ENCODE measurements at places on chromosomes 13 and 19.

GRCh38 chr13:51556740-51557139 is 27.5 kb upstream of the WDFY2 start:
- DNase-seq: no peak

- no peak for DNase-seq
Observed at GRCh38 chr13:36807616-36808015, 11.4 kb upstream of the RFXAP start.

DNA sequence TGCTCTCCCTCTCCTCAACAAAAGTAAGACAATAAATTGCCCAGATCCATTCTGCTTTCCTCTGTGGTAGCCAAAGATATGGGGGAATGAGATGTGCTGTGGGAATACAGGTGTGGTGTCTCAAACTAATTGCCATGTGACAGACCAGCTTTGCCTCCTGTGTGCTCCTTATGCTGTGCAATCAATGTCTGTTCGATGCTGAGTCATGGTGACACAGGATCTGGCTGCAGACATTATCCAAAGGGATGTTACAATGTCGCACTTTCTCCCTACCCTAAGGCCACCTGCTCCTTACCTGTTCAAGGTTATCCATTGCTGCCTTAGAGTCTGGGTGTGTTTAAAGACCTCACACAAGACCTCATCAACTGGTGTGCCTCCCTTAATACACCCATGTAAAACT is 32.5 kb downstream of the FGF14 start:
- no peak for DNase-seq

- no peak for DNase-seq
Observed at GRCh38 chr13:113769106-113769505, 10.1 kb downstream of the TMEM255B start.

DNA sequence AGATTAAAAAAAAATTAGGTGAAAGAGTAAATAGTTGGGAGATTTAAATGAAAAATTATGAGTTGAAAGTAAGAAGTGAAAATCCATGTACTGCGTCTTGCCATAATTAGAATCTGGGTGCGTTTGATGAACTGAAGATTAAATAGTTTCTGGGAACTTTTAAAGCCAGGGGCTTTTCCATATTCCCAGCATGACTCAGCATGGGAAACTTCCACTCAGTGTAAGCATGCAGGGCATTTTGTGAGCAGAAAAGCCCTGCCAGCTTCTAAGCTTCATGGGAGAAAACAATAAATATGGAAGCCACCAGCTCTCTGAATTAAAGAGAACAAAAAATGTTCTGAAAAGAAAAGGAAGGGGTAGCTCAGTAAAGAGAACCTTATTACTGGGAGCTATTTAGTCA is 62.0 kb upstream of the EDNRB start:
- DNase-seq: no peak

DNA sequence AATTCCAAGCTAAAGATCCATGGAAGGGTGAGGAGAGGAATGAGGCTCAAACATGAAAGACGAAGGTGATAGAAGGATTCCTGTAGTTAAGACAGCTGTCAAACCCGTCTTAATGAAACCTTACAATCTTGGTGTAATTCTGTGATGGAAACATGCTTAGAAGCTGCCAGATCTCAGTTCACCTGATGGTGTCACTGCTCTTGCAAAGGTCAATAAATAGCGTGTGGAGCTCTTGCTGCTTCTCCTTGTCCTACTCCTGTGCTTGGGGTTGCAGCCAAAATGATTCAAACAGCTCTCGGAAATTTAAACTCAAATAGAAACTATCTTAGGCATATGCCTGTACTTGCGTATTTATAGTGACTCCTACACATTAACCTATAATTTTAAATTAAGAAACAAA is 1705.0 kb downstream of the OLFM4 start:
- no peak for DNase-seq

- no peak for DNase-seq
Observed at GRCh38 chr13:97113231-97114001, 108.7 kb upstream of the MBNL2 start.

DNA sequence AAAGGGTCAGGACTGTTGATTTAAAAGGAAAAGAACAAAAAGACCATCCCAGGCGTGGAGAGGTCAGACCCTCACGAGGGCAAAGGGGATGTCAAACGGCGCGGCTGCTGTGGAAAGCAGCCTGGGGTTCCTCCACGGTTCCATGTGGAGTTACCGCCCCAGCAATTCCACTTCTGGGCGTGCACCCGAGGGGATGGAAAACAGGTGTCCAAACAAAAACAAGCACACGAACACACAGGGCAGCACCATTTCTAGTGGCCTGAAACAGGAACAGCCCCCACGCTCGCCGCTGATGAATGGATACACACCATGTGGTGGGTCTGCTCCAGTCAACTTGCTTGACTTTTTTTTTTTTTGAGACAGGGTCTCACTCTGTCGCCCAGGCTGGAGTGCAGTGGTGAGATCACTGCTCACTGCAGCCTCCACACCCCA is 11.2 kb downstream of the AP3D1 start:
- no peak for DNase-seq

DNA sequence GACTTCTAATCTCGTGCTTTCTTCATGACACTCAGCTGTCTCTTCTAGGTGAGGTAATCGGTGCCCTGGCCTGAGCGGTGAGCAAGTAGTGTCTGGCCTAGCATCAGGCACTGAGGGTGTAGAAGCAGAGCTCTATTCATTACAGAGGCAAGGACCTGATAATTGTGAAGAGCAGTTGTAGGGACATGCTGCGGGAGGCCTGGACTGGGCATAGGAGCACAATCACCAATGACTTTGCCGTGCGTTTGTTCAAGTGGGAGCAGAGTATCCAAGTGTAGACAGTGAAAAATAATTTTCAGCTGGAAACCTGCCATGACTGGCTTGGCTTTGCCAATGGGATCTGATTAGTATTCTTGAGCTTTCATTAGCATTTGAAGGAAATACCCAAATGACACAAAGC is 32.1 kb upstream of the DCLK1 start:
- no peak for DNase-seq

DNA sequence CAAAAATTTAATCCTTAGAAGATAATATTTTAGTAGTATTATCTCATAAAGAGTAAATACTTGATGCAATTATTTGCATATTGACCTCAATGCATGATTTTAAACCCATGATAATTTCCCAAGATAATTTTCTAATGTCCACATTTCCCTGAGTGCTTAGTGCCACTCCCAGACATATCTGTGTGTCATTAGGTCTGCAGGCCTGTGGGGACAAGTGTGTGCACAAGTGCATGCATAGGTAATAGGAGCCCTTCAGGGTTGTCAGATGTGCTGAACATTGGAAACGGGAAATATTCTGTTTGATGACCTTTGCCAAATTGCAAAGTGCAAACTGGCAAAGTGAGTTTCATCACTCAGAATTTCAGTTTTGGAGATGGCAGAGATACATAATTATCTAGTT is 369.9 kb downstream of the KLF5 start:
- DNase-seq: no peak

GRCh38 chr19:19749908-19750841 is 17.3 kb upstream of the ZNF14 start:
- peak; percentile 87 for DNase-seq

DNA sequence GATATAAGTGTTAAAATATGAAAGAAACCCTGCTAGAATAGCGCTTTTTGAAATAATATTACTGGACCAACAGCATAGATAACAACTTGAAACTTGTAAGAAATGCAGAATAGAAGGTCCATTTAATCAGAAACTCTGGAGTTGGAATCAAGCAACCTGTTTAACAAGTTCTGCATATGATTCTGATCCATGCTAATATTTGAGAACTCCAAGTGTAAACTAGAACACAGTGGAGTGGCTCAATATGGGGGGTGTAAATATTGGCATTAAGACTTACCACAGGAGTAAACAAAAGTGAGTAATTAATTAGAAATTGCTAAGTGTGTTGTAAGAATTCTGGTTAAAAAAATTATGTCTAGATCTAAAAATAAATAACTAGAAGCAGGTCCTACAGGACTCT is 151.2 kb downstream of the SLITRK1 start:
- DNase-seq: no peak

DNA sequence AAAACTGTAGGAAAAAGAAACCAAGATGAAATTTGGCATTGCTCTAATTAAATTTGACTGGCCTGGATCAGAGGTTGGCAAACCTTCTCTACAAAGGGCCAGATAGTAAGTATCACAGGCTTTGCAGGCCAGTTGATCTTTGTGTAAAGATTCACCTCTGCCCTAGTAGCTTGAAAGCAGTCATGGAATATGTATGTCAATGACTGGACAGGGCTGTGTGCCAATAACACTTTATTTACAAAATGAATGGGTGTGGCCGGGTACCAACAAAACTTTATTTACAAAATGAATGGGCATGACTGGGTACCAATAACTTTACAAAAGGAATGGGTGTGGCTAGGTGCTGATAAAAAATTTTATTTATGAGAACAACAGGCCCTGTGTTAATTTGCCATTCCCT is 20.0 kb downstream of the SIN3B start:
- DNase-seq: no peak

- no peak for DNase-seq
Observed at GRCh38 chr19:6233827-6234511, 45.8 kb downstream of the MLLT1 start.

DNA sequence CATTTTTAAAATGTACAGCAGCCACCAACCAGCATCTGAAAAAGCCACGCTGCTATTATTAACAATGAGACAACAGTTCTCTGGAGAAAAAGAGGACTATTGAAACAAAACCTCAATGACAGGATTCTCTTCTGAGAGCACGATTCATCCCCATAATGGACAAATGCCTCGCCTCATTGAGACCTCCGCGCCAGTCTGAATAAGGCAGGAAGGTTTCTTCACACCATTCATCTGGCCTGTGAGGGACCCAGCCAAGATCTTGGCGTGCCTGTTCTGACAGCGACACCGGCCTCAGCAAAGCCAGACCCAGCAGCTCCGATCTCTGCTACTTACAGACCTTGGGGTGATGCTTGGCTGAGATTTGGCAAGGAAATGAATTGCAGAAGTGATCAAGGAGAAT is 14.8 kb downstream of the SMIM7 start:
- no peak for DNase-seq

GRCh38 chr13:30798776-30799355 is 63.5 kb downstream of the ALOX5AP start:
- DNase-seq: no peak

DNA sequence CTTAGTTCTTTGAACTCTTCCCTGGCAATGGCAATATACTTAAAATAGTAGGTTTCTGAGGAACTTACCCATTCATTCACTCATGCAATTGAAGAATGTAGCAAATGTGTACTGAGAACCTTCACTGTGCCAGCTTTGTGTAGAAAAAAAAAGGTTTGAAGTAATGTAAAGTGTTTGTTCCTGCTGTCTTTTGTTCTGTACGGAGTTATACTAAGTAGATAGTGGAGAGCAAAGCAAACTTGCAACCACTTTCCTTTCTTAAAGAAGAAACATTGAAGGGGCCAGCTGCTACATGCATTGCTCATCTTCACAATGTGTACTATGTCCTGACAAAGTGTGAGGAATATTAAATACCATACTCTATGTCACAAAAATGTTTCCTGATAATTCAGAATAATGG is 68.9 kb upstream of the FREM2 start:
- DNase-seq: no peak

DNA sequence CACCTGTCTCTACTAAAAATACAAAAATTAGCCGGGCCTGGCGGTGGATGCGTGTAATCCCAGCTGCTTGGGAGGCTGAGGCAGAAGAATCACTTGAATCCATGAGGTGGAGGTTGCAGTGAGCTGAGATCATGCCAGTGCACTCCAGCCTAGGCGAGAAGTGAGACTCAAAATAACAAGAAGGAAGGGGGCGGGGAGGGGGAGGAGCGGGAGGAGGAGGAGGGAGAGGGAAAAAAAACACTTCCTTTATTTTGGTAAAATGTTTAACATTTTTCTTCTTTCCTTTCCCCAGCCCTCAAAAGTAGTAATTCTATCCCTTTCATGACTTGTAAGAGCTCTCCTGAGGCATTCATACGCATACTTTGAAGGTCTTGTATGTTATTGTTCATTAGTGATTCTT is 44.3 kb downstream of the SPRY2 start:
- no peak for DNase-seq

DNA sequence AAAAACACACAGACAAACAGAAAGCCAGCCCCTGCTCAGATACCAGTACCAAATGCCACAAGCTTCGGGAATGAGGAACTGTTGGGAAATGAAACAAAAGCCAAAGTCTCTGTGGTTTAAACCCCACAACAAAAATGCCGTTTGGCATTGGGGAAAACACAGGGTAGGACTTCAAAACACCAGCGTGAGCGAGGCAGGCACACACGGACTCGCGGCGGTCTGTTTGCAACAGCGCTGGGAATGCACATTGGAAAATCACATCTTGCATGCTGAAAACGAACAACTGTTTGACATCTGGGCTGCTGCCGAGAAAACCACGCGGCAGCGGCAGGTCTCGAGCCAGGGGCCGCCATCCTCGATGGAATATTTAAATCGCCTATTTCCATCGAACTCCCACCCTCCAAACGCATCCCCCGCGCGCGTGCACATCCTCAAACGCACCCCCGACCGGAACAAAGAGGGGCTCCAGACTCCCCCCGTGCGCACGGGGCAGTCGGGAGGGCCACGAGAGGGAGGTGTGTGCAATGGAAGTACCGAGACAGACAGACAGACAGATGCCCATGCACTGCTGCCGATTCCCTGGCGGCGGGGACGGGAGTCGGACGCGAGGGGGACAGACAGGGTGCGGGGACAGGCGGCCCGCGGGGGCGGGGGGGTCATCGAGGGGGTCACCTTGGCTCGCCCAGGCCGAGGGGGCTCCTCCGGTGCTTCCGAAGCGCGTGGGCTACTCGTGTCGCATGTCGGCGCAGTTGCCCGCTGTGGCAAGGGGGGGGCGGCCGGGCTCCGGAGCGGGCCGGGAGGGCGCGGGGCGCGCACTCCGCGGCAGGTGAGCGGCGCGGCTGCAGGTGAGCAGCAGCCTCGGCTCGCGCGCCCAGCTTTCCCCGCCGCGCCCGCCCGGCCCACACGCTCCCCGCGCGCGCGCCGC is at the start of gene GPR12:
TSS of gene GPR12 (minus strand) at position 880 of the 925 bp plus-strand sequence. CDS start 959 bp downstream, outside the sequence.
- DNase-seq: no peak

- DNase-seq: no peak
Observed at GRCh38 chr19:1177322-1178114, 3.5 kb upstream of the SBNO2 start.

DNA sequence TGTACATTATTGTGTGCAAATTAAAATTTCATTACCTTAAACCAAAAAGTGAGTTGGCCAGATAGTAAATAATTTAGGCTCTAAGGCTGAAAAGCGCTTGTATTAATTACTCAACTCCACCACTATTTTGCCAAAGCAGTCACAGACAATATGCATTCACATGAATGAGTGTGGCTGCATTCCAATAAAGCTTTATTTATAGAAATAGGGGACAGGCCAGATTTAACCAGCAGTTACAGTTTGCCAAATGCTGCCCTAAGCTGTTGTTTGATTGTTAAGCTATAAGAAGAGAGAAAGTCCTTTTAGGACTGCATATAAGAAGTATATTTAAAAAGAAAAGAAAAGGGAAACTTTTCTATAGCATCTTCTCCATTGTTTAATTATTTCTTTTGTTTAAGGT is 342.6 kb downstream of the ITGBL1 start:
- DNase-seq: no peak

All from vagina (tissue), 2 donors.